ENCODE measurements at places on chromosomes 12 and 14.

DNA sequence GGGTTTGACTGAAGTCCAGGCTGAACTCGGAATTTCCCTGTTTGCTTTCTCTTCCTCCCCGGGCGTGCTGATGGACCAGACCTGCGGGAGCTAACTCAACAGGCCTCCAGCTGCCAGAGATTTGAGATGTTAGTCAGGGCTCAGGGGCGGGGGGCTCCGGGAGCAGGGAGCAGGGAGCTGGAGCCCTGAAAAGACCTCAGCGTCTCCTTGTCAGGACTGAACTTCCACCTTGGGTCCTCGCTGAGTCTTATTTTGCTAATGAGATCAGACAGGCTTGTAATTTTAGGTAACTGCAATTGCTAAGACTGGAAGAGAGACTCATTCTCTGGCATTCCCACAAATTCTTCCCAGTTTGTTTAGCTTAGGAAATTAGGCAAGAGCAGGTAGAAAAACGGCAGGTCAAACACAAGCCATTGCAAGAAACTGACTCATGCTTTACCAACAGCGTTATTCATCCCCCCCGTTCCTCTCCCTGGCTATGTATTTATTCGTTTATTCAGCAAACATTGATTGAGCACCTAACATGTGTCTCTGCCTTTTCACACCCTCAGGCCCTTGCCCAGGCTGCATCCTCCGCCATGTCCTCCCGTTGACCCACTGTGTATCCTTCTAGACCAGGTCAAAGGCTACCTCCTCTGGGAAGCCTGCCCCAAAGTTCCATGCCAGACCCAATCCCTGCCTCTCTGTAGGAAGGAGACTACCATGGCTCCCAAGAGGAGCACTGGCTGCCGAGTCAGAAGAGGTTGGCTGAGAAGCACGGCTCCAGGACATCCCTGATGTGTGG lies 80.4 kb upstream of the DIO3 start:
- H3K4me1 ChIP-seq: no peaks in the 10 kb centered on the region
- no peak overlapping the region for H3K27ac ChIP-seq

- H3K36me3 ChIP-seq: no peaks in the 10 kb centered on the region
- H3K27me3 ChIP-seq: no peaks in the 10 kb centered on the region
- peaks cover 6% of the 10 kb centered on the region for H3K4me1 ChIP-seq
- no peak overlapping the region for H3K4me3 ChIP-seq
- no peak overlapping the region for H3K27ac ChIP-seq
- no peak for DNase-seq
Observed at GRCh38 chr14:72552236-72552635, 341.7 kb downstream of the DPF3 start.

DNA sequence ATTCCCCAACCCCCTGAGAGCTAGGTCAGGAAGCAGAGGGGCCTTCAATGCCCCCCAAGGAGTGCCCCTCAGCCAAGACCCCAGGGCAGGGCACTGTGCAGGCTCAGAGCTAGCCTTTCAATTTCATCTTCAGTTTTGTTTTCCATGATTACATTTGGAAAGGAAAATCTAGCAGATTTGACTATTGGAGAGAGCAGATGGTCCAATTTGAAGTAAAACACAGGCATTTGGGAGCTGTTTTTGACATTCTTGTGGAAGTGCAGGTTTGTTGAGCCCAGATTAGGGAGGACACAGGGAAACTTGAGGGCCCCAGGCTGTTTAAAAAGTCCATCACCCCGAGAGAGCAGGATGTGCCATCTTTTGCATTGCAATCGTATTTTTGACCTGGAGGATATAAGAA lies 58.6 kb upstream of the GPATCH2L start:
- H3K4me1 ChIP-seq: no peaks in the 10 kb centered on the region
- H3K27ac ChIP-seq: no peak overlapping the region
- DNase-seq: no peak
- H3K36me3 ChIP-seq: no peaks in the 10 kb centered on the region

DNA sequence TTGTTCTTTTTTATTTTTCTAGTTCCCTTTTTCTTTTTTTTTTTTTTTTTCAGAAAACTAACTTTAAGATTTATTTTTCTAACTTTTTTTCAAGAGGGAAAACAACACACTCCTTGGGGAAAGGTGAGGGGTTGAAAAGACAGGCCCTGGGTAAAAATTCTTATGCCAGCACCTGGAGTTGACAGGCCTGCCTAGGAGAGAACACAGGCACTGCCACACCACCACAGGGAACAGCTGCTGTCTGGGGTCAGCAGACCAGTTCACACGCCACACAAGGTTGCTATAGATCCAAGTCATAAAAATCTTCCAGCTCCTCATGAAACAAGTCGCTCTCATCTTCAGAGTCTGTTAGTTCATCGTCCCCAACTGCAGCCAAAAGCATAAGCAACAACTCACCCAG lies 246.4 kb downstream of the C12orf50 start:
- H3K36me3 ChIP-seq: no peaks in the 10 kb centered on the region
- no peak for DNase-seq
- H3K4me1 ChIP-seq: no peaks in the 10 kb centered on the region
- no peak overlapping the region for H3K27ac ChIP-seq
- no peaks in the 10 kb centered on the region for H3K27me3 ChIP-seq
- H3K4me3 ChIP-seq: no peak overlapping the region

- H3K4me1 ChIP-seq: no peaks in the 10 kb centered on the region
- H3K27ac ChIP-seq: no peak overlapping the region
- no peak for DNase-seq
- no peaks in the 10 kb centered on the region for H3K27me3 ChIP-seq
- no peaks in the 10 kb centered on the region for H3K36me3 ChIP-seq
- H3K4me3 ChIP-seq: no peak overlapping the region
Observed at GRCh38 chr12:91722072-91722471, 423.6 kb downstream of the BTG1 start.

GRCh38 chr14:74402401-74403251 lies 23.4 kb downstream of the SYNDIG1L start:
- no peaks in the 10 kb centered on the region for H3K4me1 ChIP-seq
- H3K27ac ChIP-seq: no peak overlapping the region
- DNase-seq: no peak

DNA sequence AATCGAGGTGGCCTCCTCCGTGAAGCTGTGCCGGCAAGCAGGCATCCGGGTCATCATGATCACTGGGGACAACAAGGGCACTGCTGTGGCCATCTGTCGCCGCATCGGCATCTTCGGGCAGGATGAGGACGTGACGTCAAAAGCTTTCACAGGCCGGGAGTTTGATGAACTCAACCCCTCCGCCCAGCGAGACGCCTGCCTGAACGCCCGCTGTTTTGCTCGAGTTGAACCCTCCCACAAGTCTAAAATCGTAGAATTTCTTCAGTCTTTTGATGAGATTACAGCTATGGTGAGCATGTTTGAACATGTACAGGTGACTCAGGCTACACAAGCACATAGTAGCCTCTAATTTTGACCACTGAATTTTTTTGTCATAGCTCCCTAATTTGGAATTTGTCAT lies 59.7 kb downstream of the ATP2A2 start:
- DNase-seq: no peak
- H3K27me3 ChIP-seq: no peaks in the 10 kb centered on the region
- H3K27ac ChIP-seq: no peak overlapping the region
- peaks cover 36% of the 10 kb centered on the region for H3K36me3 ChIP-seq
- no peak overlapping the region for H3K4me3 ChIP-seq
- no peaks in the 10 kb centered on the region for H3K4me1 ChIP-seq

- no peaks in the 10 kb centered on the region for H3K4me1 ChIP-seq
- H3K27me3 ChIP-seq: no peaks in the 10 kb centered on the region
- no peak overlapping the region for H3K4me3 ChIP-seq
- no peak for DNase-seq
Observed at GRCh38 chr14:37864861-37865718, 269.7 kb downstream of the TTC6 start.

- H3K4me1 ChIP-seq: no peaks in the 10 kb centered on the region
- H3K27me3 ChIP-seq: no peaks in the 10 kb centered on the region
- no peak for DNase-seq
Observed at GRCh38 chr12:99736760-99737269, 89.3 kb downstream of the GARIN6 start.
